AG20443 (cell line): ENCODE measurements at places on chromosomes 1 and 21.

GRCh38 chr1:58391056-58391455 lies 155.5 kb downstream of the OMA1 start:
- no peak for DNase-seq

DNA sequence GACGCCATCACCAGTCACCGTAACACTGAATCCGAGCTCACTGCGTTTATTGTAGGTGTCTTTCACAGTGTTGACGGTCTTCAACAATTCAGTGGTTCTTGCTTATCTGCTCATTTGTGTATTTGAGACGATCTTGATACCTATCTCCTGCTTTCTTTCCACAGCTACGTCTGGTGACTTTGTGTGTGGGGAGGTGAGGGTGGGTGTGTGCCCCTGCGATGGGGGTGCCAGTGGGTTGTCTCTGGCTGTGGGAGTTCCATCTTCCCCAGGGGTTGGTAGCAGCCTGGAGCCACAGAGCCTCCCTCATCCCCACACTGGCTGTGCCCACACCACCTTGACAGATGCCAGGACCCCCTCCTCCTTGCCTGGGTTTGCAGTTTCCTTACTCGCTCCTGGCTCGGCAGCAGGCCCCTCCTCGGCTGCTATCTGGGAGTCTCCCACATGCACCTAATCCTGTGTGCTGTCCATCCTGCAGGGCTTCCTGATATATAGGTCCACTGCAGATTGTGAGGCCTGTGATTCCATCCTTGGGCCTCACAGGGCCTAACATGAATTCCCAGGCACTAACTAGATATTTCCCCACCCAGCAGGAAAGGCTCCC lies 6.3 kb upstream of the PARP1 start:
- DNase-seq = no peak

- DNase-seq = no peak
Observed at GRCh38 chr1:53971718-53972117, 25.6 kb downstream of the LRRC42 start.

DNA sequence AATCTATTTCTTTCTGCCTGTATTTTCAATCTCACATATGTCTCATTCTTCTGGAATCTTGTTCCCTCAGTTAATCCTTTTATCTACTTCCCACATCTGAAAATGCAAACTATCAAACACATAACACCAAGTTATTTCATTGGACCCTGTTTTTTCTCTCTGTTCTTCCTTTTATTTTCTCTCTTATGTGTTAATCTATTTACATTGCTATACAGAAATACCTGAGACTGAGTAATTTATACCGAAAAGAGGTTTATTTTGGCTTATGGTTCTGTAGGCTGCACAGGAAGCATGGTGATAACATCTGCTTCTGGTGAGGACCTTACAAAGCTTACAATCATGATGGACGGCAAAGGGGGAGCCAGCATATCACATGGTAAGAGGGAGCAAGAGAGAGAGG lies 247.6 kb downstream of the TGFB2 start:
- no peak for DNase-seq

GRCh38 chr1:10940838-10941237 lies 71.6 kb upstream of the TARDBP start:
- DNase-seq = no peak

- DNase-seq = no peak
Observed at GRCh38 chr1:162498496-162498810, 835 bp downstream of the UHMK1 start.

- DNase-seq = no peak
Observed at GRCh38 chr1:184597650-184598357, 156.9 kb downstream of the EDEM3 start.

GRCh38 chr1:54596756-54597155 lies 26.6 kb downstream of the FAM151A start:
- no peak for DNase-seq

DNA sequence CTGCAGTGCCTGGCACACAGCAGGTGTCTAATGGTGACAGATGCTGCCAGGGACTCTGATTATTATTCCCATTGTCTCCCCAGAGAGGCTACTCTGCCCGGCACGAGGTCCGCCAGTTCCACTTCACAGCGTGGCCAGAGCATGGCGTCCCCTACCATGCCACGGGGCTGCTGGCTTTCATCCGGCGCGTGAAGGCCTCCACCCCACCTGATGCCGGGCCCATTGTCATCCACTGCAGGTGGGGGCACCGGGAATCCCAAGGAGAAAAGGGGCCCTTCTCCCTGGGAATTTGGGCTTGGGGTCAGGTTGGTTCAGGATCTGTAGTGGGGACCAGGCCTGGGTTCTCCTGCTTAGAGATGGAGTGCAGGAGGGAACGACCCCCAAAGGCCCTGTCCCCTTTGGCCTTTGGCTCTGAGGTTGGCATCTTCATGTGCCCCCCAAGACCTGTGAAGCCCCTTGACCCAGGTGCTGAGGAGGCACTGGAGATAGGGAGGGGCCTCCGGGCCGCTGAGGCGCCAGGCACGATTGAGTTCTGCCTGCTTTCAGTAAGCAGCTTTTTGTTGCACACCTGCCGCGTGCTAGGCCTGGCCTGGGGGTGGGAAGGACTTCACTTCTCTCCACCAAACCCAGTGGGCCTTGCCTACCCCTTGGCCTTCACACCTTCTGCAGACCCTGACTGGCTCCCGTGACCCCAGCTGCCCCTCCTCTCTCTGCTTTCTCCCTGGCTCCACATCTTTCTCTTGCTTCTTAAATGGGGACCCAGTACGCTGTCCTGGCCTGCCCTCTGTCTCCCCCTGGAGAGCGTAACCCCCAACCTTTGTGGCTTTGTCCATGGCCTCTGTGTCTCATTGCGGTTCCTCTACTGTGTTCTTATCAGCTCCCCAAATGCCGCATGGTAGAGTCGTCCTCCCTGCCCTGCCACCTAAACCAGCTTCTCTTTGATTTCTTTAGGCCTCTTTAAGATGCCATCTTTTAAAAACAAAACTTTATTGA lies 76.4 kb downstream of the PTPRU start:
- no peak for DNase-seq

- DNase-seq = no peak
Observed at GRCh38 chr1:66270119-66270812, 263.7 kb upstream of the SGIP1 start.

DNA sequence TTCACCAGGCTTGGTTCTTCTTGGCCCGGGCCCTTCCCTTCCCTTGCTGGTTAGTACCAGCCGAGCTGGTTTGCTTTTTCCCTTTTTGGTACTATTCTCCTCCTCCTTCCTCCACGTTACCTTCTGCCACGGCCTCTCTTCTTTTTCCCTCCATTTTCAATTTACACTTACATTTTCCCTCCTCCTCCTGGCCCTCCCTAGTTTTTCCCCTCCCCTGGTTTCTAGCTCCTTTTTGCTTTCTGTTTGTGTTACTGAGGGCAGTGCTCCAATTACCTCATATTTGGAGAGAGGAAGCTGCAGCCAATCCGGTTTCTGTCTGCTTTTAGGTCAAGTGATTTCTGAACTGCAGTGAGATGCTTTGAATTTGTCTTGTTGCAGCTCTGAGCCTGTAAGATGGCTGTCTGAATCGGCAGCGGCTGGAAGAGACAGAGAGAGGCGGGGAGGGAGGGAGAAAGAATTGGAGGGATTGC lies 63.7 kb downstream of the MACF1 start:
- DNase-seq = peak; percentile 77

DNA sequence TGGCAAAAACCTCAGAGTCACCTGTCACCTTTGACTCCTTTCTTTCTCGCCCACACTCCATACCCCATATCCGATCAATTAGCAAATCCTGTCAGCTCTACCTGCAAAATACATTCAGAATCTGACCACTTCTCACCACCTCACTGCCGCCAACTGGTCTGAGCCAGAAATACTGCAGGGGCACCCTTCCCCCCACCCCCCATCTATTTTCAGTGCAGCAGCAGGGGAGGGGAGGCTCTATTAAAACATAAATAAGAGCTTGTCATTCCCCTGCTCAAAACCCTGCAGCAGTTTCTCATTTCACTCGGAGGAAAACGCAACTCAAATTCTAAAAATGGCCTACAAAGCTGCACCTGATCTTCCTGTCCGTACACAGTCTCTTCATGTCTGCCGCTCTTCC lies 3.9 kb downstream of the PKLR start:
- no peak for DNase-seq

- DNase-seq = peak; percentile 47
Observed at GRCh38 chr1:79633456-79633855, 626.9 kb upstream of the ADGRL4 start.

DNA sequence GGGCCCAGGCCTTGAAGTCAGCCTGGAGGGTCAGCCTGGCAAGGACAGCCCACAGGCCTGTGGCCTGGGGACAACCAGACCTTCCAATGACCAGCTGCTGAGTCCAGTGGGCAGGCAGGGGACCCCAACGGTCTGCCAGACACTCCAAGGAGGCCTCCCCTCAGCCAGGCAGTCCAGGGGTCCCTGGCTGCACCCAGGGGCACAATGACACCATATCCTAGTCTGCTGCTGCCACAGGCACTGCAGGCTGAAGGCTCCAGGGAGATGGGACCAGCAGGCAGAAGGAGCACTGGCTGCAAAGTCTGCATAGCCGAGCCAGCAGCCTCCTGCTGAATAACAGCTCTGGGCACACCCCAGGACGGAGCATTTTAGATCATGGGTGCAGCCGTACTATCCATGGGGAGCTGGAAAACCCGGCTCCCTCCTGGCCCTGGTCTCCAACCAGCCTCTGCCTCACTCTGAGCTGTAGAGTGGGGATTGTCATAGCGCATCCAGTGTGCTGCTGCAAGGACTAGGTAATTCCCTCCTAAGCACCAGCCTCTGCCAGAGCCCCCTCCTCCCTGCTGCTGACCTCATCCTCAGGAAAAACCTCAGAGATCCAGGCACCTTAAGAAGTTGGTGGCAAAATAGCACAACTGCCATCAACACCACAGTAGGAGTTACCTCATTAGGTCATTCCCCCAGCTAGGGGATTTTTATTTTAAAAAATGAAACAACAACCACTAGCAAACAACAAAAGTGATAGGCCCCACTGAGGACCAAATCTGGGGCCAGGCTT lies 4.8 kb upstream of the LAPTM5 start:
- no peak for DNase-seq

- no peak for DNase-seq
Observed at GRCh38 chr1:58857680-58858673, 74.1 kb upstream of the JUN start.

DNA sequence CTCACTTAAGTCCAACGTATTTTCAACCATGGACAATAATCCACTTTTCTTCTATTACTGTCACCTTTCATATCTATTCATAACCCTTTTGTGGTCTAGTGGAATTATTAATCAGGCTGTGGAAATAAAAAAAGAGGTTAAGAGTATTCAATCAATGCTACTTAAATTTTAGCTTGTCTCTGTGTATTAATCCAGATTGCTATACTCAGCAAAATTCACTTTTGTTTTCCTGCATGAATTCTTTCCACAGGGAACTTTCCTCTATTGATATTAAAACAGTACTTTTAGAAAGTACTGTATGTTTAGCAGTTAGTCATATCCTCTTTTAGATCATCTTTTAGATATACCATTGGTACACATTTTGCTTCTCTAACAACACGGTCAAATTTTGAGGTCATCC lies 1033.0 kb upstream of the ADGRL2 start:
- no peak for DNase-seq
